ENCODE measurements at places on chromosomes 6 and 20.

DNA sequence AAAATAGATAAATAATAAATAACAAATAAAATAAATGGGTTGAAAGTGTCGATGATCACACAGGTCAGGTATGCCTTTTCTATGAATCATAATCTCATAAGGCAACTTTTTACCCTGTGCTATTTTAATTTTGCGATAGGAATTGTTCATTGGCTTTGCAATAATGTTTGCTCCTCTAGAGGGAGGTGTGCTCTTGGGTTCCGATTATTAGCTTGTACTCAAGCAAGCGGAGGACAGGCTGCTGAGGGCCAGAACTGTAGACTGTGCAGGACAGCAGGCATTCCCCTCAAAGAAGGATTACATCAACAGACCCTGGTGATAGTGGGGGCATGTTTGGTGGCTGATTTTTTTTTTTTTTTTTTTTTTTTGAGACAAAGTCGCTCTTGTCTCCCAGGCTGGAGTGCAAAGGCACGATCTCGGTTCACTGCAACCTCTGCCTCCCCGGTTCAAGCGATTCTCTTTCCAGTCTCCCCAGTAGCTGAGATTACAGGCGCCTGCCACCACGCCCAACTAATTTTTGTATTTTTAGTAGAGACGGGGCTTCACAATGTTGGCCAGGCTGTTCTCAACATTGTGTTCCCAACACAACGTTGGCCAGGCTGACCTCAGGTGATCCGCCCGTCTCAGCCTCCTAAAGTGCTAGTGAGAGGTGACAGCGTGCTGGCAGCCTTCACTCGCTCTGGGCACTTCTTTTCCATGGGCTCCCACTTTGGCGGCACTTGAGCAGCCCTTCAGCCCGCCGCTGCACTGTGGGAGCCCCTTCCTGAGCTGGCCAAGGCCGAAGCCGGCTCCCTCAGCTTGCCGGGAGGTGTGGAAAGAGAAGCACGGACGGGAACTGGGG is 35.6 kb downstream of the RIOK1 start:
- no peak for DNase-seq

DNA sequence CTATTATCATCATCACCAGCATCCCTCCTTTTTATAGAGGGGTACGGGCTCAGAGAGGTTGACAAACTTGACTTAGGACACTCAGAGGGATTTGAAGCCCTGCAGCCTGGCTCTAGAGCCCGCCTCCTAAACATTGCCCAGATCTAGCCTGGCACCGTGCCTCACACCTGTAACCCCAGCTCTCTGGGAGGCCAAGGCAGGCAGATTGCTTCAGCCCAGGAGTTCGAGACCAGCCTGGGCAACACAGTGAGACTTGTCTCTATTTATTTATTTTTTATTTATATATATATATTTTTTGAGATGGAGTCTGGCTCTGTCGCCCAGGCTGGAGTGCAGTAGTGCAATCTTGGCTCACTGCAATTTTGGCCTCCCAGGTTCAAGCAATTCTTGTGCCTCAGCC is 6.3 kb upstream of the CSE1L start:
- DNase-seq: no peak

DNA sequence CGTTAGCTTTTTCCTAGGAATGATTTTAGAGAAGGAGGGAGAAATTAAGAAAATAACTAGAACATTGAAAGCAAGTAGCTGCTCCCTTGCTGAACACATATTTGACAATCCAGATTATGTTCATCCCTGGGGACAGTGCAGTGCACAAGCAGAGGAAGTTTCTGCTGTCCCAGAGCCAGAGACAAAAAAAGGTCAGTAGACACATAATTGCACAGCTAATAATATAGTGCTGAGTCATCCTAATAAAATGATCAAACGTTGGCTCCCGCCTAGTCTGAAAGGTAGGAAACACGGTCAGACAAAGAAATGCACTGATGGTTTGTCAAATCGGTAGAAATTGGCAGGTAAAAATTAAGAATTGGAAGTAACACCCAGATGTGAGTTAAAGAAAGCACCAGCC is 21.7 kb upstream of the SSTR4 start:
- DNase-seq: no peak

- DNase-seq: no peak
These were observed 41.0 kb upstream of the SMIM8 start for GRCh38 chr6:87281426-87281825.

DNA sequence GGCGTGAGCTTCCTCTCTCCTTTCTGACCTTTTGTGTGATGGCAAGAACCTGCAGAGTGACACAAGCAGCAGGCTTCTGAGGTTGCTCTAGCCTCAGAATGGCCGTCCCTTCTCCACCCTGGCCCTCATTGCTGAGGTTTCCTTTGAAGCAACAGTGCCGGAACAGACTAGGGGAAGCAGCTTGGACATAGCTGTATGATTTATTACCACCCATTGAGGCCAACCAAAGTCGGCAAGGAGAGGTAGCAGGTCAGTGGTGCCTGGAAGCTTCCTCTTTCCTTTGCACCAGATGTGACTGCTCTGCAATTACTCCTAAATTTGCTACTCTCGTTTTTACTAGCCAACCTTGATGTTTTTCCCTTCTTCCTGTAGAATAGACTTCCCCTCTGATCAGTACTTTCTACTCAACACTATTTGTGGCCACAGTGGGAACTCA is 31.4 kb downstream of the PTPN1 start:
- no peak for DNase-seq

DNA sequence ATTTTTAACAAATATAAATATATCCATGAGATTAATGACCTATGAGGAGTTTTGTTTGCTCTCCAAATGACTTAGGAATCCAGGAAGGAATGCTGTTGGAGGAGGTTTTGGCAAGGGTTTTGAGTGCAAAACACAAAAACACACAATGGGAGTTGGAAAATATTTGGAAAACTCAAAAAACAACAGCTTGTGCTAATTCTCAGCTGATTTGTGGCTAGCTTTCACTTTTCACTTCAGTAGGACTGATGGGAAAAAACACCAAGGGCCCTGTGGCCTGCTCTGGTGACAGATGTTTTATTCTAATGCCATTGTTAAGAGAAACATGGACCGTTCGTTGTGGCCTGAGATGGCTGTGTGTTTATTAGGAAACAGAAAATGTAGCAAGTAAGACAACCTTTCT is 113.9 kb downstream of the ALDH8A1 start:
- DNase-seq: no peak

- no peak for DNase-seq
These were observed 22.4 kb upstream of the BACH2 start for GRCh38 chr6:90319044-90319443.

DNA sequence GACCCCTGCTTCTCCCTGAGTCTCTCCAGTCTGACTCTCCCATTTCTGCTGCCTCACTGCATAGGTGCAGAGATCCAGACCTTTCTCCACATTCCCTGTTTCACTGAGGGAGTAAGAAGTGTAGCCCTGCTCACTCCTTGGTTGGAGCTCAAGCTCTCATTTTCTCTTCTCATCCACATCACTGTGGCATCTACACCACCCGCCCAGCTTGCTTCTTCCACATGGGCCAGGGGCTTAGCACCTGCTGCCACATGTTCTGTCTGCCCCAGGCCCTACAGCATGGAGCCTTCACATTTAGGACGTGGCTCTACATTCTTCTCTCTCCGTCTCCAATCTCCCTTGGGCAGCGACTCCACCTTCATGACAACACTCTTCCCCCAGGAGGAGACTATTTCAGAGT is 8.5 kb upstream of the GSTA5 start:
- no peak for DNase-seq

- no peak for DNase-seq
These were observed 147.8 kb downstream of the BACH2 start for GRCh38 chr6:90148867-90149266.

DNA sequence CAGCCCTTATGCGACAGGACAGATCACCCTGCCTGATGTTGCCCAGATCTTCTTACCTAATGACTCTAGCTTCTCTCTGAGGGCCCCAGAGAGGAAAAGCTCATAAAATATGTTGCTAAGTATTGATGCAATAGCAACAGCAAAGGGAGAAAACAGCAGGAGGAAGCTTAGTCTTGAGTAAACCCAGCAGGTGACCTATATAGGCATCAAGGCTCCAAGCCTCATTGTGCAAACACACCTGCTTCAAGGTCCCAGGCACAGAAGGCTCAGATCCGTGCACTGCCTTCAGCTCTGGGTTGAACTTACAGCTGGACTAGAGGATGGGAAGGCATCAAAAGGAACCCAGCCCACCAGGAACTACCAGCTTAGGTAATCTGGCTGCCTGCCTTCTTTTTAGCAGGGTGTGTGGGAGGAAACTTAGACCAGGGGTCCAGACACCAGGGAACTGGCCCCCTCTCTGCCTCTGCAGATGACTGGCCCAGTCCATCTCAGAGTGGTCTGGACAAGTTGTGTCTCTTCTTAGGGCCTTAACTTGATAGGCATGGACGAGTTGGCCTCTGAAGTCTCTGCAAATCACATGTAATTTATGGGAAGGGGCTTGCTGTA is 34.4 kb downstream of the TGM3 start:
- peak; percentile 36 for DNase-seq
